NT2/D1 (cell line): ENCODE measurements at places on chromosomes 2 and 18.

GRCh38 chr2:158889135-158889853, 79.1 kb upstream of the TANC1 start:
- no peak for DNase-seq

- DNase-seq: no peak
Measured at GRCh38 chr18:53458944-53459580, 765.4 kb downstream of the MBD2 start.

GRCh38 chr2:4964579-4964978, 727.6 kb upstream of the SOX11 start:
- no peak for DNase-seq

DNA sequence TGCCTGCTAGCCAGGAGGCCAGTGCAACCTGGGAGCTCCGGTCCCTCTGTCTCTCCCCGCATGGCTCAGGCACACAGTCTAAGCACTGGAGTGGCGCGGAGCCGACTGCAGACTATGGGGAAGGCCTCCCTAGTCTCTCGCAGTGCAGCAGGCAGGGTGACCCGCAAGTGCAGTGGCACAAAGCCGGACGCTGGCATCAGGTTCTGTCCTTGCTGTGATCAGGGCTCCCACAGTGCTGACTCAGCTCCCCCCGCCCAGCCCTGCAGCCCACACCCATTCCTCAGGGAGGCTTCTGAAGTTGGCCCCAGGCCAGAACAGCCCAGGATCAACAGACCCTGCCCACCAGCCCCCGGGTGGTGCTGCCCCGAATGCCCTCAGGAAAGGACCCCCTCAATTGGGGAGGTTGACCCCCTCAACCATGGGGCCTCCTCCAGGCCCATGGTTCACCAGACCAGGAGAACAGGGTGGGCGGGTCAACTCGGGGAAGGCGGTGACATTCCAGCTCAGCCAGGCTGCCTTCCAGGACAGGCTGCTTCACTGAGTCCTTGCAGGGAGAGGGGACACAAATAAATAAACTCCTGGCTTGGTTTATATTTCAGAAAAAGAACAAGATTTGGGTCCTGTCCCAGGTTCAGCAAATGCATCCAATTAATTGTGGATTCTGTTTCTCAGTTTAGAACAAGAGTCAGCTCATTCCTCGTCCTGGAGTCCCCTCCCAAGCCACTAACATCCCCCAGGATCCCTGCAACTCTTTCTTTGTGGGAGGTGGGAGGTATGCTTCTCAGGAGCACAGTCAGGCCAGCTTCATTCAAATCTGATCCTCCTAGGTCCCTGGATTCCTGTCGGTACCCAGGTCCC, 12.2 kb downstream of the BIN1 start:
- DNase-seq: no peak

GRCh38 chr2:180033993-180034894, 27.1 kb upstream of the CWC22 start:
- DNase-seq: peak; percentile 50

- DNase-seq: no peak
Measured at GRCh38 chr2:32614084-32614483, 13.8 kb upstream of the TTC27 start.
